ENCODE measurements at places on chromosomes 12 and 14.

GRCh38 chr14:103886304-103887169 is 39.2 kb upstream of the PPP1R13B start:
- peak; percentile 59 for DNase-seq

- DNase-seq = no peak
Observed at GRCh38 chr12:34105392-34105933, 83.2 kb downstream of the ALG10 start.

DNA sequence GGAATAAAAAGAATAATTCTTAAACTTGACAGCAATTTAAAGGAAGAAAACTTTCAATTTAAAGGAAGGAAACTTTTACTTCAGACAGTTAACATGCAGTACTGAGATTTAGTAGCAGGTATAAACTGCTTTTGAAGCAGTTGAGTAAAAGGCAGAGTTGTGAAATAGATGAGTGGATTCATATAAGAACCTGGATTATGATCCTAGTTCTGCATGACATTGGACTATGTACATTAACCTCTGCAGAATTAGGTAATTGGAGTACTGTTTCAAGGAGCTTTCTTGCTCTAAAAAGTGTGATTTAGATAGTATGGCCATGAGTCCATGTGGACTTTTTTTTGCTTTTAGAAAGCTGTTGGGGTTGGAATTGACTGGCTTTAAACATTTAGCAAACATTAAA is 29.7 kb downstream of the ATP2A2 start:
- no peak for DNase-seq

DNA sequence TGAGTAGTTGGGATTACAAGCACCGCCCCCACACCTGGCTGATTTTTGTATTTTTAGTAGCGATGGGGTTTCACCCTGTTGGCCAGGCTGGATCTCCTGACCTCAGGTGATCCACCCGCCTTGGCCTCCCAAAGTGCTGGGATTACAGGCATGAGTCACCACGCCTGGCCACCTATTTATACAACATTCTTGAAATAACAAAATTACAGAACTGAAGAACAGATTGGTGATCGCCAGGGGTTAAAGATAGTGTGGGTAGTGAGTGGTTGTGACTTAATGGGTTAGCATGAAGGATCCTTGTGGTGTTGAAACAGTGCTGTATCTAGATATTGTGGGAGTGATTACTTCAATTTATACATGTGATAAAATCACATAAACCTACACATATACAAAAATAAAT is 7.4 kb downstream of the GLIPR1L1 start:
- no peak for DNase-seq

- no peak for DNase-seq
Observed at GRCh38 chr14:71602524-71602923, 329.7 kb upstream of the RGS6 start.

DNA sequence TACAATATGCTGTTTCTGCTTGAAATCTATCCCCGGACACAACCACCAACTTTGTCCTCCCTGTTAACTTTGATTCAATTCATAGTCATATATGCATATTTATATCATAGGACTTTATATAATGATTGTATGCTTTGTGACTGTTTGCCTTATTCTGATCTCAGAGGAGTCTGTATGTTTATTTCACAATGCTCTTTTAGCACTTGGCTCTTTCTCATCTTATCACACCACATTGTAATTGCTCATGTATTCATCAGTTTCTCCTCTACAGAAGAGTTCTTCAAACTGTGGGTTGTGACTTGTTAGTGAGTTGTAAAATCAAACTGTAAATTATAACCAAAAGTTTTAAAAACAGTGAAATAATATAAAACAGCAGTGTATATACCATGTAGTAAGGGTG is 21.7 kb upstream of the PPM1A start:
- no peak for DNase-seq

DNA sequence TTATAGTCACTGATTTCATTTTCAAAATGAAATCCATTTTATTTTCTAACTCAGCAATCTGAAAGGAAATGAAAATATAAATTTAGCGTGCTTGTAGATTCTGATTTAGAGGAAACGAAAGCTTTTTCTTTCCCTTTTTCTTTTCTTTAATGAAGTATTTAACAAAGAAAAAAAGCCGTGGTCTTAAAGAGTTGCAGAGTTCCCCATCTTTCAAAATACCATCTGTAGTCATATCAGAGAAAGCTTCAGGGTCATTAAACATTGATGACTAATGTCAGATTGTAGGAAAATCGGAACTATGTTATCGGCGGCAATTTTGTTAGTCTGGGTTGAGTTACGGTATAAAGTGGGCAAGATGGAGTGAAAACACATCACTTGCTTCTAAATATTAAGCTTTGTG is 32.3 kb downstream of the DRAM1 start:
- peak; percentile 88 for DNase-seq

GRCh38 chr12:6961695-6962284 is 8.7 kb downstream of the PHB2 start:
- DNase-seq = peak; percentile 48

DNA sequence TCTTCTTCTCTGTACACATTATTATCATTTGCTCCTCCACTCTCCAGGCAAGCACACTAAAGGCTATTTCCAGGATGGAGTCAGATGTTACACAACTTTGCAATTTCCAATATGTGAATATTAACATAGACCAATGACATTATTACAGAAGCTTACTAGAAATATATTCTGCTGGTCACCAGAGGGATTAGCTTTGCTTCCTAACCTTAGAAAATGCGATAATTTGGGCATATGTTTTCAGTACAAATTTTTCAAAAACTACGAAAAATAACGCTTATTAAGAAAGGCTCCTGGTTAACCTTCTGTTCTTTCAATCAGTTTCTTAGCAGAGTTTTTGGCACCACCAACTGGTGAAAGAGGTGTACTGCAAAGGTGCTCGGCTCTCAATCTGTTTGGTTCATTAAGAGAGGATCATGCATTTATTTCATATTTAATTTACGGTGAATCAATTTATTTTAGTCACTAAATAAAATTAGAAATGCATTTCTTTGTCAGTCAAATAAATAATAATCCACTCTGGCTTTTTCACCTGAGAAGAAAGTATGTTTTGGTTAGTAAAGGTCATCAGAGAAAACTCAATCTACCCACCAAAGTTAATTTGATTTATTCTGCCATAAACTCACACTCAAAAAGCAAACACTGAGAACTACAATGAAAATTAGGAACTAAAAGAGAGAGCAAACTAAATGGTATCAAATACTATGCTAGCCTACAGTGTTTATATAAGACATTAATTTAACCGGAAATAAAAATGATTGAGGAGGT is 39.2 kb downstream of the EFCAB11 start:
- DNase-seq = peak; percentile 92

- no peak for DNase-seq
Observed at GRCh38 chr12:14919455-14919854, 18.9 kb downstream of the ERP27 start.

DNA sequence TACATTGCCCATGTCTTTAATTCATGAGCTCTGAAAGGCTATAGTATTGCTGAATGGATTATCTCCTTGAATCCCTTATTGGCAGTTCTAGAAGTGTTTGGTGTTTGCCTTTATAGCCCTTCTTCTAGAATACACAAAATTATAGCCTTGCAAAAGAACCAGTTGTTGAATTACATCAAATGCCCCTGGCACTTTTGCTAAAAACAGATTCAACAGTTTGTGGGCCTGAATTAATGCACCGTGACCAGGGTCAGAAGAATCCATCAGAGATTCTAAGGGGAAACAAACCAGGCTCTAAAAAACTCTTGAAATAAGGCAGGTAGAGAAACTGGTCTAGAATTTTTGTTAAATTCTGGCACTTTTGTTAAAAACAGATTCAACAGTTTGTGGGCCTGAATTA is 197.8 kb downstream of the SOX5 start:
- DNase-seq = no peak

DNA sequence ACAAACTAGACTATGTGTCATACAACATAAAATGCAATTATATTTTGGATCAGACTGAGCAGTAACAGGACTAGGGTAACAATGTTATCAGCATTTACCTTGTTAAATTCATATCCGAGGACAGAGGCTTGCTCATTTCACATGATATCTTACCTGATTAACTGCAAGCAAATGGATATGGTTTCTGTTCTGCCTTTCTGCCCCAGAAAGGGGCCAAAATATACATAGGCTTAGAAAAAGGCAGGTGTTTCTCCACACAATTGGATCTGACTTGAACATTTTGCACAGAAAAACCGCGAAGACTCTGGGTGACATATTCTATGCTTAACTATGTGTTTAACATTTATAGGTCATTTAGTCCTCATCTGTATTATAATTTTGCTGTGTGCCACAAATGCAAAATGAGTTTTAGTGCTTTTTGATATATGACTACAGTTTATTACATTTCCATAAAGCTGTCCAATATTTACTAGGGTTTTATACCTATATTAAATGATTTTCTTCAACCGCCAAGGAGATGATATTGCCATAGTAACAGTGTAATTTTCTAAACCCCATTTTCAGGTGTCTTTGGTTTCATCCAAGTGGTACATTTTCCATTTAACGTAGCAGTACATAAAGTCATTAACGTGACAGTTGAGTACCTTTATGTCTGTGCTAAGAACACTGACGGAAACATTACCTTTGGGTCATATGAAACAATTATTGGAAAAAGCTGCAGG is 249.3 kb upstream of the KRR1 start:
- DNase-seq = no peak

DNA sequence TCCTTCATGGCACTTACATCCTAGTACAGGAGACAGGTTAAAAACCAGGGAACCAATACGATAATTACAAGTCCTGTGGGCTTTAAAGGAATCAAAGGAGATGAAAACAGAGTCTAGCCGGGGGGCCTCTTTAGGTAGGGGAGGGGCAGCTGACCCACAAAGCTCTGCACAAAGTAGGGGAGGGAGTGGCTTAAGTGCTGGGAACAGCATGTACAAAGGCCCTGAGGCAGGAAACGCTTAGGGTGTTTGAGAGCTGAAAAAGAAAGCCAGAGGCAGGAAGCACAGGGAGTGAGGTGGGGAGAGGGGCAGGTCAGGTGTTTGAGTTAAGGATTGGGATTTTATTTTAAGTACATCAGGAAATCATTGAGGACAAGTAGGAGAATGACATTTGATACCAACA is 37.7 kb downstream of the ZNF664 start:
- no peak for DNase-seq

GRCh38 chr14:73757876-73758391 is 43.8 kb upstream of the PNMA1 start:
- DNase-seq = no peak

- peak; percentile 99 for DNase-seq
Observed at GRCh38 chr12:113040722-113041171, 15.8 kb upstream of the DTX1 start.

- DNase-seq = no peak
Observed at GRCh38 chr14:31752867-31753661, 191.9 kb downstream of the NUBPL start.

- peak; percentile 37 for DNase-seq
Observed at GRCh38 chr12:55717011-55718007, 1.5 kb downstream of the BLOC1S1 start.

GRCh38 chr14:69695322-69696203 is 71.4 kb upstream of the SRSF5 start:
- no peak for DNase-seq

- no peak for DNase-seq
Observed at GRCh38 chr12:54279227-54279631, 693 bp downstream of the CBX5 start.

- no peak for DNase-seq
Observed at GRCh38 chr12:2651068-2651965, 143.5 kb upstream of the FKBP4 start.
